ENCODE measurements at places on chromosomes 1 and 21.

DNA sequence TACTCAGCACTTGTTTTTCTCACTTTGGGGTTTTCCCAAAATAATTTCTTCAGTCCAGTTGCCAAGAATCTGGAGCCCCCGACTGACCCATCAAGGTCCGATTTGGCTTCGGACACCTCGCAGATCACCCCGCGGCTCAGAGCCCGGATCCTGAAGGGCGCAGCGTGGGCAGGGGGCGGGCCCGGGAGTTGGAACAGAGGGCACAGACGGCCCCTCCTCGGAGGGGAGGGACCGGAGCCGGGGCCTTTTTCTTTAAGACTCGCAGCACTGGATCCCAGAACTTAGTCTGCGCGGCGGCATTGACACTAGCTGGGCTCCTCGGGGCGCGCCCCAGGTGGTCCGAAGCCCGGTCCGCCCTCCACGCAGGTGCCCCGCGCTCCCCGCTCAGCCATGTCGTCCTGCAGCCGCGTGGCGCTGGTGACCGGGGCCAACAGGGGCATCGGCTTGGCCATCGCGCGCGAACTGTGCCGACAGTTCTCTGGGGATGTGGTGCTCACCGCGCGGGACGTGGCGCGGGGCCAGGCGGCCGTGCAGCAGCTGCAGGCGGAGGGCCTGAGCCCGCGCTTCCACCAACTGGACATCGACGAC lies at the start of gene CBR3:
CBR3 (plus strand) TSS at position 277 of the 588 bp plus-strand sequence; CDS start at position 391, 114 bp downstream.
- peak; percentile 20 for DNase-seq

GRCh38 chr1:109304226-109304920 lies 2.4 kb downstream of the MYBPHL start:
- DNase-seq = no peak

- no peak for DNase-seq
These were observed 31.5 kb downstream of the TNFSF4 start for GRCh38 chr1:173175514-173176145.

GRCh38 chr1:225987491-225988316 lies 11.4 kb downstream of the SDE2 start:
- DNase-seq = no peak

DNA sequence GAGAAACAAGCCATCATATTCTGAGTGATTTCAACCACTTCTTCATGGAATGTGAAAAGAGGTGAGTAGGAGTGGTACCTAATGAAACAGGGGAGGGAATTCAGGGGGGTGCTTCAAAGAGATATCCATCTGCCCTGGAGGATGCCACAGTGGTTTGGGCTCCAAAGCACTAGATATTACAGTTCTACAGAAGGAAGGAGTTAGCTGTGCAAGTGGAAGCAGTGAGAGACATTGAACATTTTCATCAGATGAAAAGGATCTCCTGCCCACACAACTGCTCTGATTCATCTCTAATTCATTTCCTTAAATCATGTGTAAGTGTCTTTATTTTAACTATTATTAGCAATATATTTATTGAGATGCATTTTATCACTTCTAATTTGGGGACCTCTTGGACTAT lies 2.8 kb upstream of the RGS5 start:
- DNase-seq = no peak

GRCh38 chr1:89331890-89332289 lies 32.0 kb upstream of the GBP6 start:
- no peak for DNase-seq
